Right renal pelvis (tissue), 4 donors: ENCODE measurements at places on chromosomes 5 and 9.
A peak's percentile ranks its signal among the peaks of the same experiment; 100 is the strongest.

- DNase-seq: no peak
Observed at GRCh38 chr5:157732596-157733262, 1.5 kb downstream of the THG1L start.

- no peak for DNase-seq
Observed at GRCh38 chr5:59685793-59686192, 207.7 kb downstream of the PDE4D start.

DNA sequence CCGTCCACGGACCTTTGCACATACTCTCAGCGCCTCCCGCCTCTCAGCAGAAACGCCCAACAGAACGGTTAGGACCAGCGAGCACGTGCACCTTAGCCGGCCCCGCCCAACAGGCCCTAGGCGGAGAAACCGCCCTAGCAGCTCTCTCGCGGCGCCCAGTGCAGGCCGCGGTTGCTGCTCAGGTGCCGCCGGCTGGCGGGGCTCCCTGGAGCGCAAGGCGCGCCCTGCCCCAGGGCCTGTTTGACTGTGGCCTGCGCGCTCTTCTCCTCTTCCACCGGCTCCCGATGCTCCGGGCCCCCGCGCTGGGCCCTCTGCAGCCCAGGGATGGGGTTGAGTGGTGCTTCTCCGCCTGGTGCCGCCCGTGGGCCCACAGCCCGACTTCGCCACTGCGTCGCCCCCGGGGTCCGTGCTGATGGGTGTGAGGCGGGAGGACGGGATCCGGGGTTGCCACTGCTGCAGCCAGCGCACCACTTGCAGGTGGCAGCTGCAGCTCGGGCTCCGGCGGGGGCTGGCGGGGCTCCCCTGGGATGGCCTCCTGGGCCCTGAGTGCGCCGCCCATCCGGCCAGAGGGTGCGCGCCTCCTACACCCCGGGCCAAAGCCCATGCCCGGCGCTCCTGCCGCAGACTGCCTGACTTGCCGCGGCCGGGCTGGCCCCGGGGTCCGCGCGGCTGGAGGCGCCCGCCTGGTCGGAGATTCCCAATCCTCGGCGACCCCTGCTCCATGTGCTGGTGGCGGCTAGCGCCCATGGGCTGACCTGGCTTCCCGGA is 1889.4 kb upstream of the CDH9 start:
- no peak for DNase-seq

- DNase-seq: no peak
Observed at GRCh38 chr9:93620881-93621820, 44.8 kb downstream of the PHF2 start.

DNA sequence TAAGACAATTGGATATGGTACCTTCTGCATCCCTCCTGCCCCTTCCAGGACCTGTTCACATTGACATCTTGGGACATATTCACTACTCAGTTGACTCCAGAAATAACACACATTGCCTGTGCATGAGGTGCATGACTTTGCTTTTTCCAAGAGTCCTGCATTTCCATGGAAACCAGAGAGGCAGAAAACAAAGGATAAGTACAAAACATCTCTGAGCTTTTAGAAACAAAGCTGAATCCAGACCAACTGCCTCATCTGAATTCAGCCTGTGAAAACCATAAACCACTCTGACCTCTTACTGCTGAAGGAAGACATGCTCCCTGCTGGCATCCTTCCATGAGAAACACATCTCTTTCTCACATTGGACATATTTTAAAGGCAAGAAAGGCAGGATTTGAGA is 695.1 kb downstream of the TAF11L14 start:
- DNase-seq: no peak

GRCh38 chr9:83749706-83750105 is 41.9 kb upstream of the UBQLN1 start:
- no peak for DNase-seq

DNA sequence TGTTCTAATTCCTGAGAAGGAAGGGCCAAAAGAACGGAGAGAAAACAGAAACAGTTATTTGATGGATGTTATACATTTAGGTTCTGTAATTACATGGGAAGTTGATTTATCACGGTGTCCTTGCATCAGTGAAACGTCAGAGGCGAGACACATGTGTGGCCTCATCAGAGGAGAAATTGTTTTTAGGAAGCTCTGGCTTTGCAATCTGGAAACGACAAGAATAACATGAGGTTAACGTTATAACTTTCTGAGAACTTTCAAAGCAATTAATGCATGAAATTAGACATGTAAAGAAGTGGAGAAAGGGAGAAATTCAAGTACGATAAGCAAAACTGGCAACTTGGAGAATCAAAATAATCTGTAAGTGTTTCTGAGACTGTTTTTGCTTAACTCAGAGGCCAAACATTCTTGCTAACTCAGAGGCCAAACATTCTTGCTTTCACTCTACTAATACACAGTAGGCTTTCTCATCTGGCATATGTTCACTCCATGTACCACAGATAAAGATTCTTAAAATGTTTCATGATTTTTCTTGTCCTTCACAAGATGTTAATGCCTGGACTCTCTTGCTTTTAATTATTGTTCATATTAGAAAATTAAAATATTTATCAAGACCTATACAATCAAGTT is 933.0 kb downstream of the TLE4 start:
- no peak for DNase-seq

GRCh38 chr5:119512277-119512676 is 60.0 kb downstream of the HSD17B4 start:
- no peak for DNase-seq

- no peak for DNase-seq
Observed at GRCh38 chr5:170228762-170229435, 3.9 kb upstream of the C5orf58 start.

- DNase-seq: no peak
Observed at GRCh38 chr5:172870715-172871461, 36.8 kb downstream of the ERGIC1 start.

- no peak for DNase-seq
Observed at GRCh38 chr9:761793-762560, 79.5 kb upstream of the DMRT1 start.

DNA sequence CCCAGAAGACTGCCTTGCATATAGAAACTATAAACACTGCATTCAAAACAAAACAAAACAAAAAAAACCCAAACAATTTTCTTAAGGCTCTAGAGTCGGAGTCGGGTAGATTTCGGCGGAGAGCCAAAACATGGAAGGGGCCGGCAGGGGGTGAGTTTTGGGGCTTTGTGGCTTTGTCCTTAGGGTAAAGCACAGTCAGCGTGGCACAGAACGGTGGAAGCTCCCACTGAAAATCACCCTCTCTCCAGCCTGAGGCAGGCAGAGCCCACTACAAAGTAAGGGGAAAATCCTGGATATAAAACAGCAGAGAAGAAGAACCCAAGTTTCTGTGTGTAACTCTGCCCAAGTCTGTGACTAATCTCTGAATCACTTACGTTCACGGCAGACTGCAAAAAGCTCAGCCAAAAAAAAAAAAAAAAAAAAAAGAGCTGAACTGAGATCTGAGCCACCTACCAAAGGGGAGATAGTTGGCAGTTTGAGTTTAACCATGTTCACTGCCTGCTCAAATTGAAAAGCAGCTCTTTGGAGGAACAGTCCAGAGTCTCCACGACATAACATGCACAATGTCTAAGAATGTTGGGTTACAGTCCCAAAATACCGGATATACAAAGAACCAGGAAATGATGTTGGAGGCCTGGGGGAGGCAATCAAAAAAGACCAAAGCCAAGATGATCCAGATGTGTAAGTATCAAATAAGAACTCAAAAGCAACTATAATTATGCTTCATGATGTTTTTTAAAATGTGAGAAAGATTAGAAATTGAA is 26.6 kb upstream of the OR2K2 start:
- no peak for DNase-seq

DNA sequence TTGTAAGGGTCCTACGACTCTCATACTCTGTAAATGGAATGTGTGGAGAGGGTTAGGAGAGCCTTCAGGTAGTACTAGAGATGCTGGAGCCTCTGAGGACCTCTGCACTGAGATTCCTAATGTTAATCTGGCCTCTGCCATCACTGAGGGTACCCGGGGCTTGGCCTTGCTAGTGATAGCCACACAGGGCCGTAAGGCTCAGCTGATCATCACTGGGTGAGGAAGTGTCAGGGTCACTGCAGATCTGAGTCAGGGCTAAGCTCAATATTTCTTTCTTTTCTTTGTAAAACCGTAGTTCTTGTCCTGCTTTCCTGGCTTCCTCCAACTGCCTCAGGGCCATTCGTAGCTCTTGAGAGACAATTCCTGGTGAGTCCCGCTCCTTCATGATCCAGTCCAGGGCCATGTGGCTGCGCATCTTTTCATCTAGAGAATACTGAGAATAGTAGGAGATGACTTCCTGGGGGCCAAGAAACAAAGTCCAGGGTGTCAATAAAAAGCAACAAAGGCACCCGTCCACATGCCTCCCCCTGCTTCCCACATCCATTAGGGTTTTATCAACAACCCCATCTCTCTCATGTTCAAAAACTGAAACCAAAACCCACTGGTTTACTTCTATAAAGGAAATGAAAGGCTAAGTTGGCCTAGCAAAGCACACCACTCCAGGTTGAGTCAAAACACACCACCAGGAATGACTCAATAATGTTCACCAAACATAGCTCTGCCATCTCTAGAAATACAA is 47.7 kb downstream of the LIX1 start:
- no peak for DNase-seq

DNA sequence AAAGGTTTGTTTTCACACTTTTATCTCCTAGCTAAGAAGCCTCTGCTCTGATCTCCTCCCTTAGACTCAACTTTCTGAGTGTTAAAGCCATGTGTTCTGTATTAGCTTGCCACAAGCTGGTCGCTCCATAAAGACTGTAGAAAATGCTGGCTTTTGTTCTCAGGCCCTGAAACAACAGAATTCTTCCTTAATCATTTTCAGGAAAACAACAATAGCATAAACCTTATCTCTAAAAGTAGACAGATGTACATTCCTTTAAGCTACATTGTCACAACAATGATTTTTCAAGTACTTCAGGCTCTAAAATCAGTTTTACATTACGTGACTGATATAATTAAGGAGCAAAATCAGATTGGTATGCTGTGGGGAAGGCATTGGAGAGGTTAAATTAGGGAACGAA is 41.9 kb downstream of the VCAN start:
- DNase-seq: no peak

DNA sequence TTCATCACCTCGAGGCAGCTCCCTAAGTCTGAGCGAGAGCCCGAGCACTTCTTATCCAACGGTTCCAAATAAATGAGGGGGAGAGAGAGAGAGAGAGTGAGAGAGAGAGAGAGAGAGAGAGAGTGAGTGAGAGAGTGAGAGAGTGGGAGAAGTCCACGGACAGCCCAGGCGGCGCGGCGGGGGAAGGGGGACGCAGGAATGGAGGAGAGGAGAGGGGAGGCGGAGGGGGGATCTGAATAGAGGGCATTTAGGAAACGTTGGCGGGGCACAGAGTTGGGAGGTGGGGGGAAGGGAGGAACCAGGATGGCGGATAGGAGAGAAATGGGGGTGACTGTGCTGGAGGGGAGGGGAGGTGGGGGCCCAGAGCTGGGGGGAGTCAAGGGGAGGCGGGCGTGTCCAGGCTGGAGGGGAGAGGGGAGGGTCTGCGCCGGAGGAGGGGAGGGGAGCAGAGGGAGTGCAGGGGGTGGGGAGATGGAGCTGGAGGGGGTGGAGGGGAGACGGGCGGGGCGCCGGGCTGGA is 398 bp upstream of the BASP1 start:
- DNase-seq: peak; percentile 61

- DNase-seq: no peak
Observed at GRCh38 chr5:2960294-2960693, 208.8 kb upstream of the IRX2 start.

DNA sequence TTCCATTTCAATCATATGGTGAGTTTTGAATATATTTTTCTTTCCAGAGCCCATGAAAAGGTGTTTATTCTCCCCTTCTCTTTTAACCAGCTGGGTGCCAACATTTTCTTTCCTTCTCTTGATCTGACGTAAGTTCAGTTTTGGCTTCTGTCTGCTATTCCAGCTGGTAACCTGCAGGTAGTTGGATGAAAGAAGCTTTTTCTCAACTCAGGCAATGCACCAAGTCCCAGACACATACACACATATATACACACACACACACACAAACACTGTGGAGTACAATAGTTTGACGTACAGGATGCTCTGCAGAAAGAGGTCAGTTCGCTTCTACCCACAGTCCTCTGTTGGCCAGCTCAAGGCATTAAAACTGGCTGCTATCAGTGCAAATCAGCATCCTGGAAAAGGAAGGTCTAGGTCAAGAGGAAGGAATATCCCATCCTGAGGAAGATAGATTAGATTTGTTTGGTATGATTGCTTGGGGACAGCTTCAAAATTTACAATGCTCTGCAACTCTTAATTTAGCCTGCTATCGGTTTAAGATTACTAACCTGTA is 214.3 kb upstream of the SEMA6A start:
- DNase-seq: no peak

DNA sequence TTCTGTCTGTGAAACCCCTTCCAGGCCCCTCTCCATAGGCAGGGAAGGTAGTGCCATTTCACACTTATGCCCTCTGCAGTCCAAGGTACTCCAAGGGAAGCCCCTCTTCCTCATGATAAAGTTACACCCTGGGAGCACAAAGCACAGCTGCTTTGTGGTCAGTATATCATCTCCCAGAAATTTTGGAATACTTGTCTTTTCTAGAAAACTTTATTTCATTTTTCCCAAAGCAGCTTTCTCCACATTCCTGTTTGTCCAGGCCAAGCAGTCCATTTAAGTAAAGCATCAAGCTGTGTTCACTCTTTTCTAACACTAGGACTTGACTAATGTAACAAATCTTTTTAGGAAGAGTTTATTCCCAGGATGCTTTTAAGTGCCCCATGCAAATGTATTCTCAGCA is 371.8 kb upstream of the RGMB start:
- no peak for DNase-seq
